ENCODE measurements at places on chromosomes 7 and 10. TPM values are rescaled to one million over a fixed set of nuclear protein-coding genes. Genes with fewer than 3 reads are reported as not detected.
A peak's percentile ranks its signal among the peaks of the same experiment; 100 is the strongest.

RAMP3 gene
- not detected for total RNA-seq

SVIL gene
- total RNA-seq = 12.8 TPM

STK31 gene
- 0.18 TPM for total RNA-seq

NUTM2E gene
- total RNA-seq = 0.18 TPM

FOXI2 gene
- total RNA-seq = not detected

KLF14 gene
- total RNA-seq = not detected

- DNase-seq = no peak
- H3K36me3 ChIP-seq = no peaks in the 10 kb centered on the region
- H3K27ac ChIP-seq = no peak overlapping the region
- H3K4me3 ChIP-seq = no peak overlapping the region
These were observed 134.6 kb downstream of the ARHGAP22 start for GRCh38 chr10:48470115-48470892.

DNA sequence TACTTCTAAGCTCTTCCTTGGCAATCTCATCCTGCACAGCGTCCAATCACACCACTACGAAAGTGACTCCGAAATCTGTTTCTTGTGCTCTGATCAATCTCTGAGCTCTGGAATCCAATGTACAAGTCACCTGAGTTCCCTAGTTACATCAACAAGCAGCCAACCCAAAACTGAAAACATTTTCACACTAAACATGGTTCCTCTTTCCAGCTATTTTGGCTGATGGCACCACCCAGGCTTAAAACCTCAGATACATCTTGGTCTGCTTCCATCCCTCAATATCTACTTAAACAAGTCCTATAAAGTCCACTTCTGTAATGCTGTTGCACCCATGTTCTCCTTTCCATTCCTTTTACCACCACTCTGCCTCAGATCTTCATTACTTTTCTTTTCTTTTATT is 3.6 kb downstream of the BLOC1S2 start:
- no peaks in the 10 kb centered on the region for H3K27me3 ChIP-seq
- peaks cover 35% of the 10 kb centered on the region for H3K4me1 ChIP-seq
- peaks cover 39% of the 10 kb centered on the region for H3K36me3 ChIP-seq
- no peak overlapping the region for H3K27ac ChIP-seq

- DNase-seq = no peak
- H3K27me3 ChIP-seq = no peaks in the 10 kb centered on the region
- H3K4me3 ChIP-seq = no peak overlapping the region
- H3K27ac ChIP-seq = no peak overlapping the region
These were observed 326.8 kb upstream of the VSTM2A start for GRCh38 chr7:54215424-54215823.

GRCh38 chr7:33880787-33881186 is 24.6 kb upstream of the BMPER start:
- no peak overlapping the region for H3K27ac ChIP-seq
- no peak overlapping the region for H3K4me3 ChIP-seq
- no peak for DNase-seq
- no peaks in the 10 kb centered on the region for H3K4me1 ChIP-seq

GRCh38 chr7:122688400-122688998 is 10.4 kb downstream of the RNF133 start:
- H3K36me3 ChIP-seq = no peaks in the 10 kb centered on the region
- no peak overlapping the region for H3K27ac ChIP-seq
- H3K4me1 ChIP-seq = no peaks in the 10 kb centered on the region
- no peak overlapping the region for H3K4me3 ChIP-seq

DNA sequence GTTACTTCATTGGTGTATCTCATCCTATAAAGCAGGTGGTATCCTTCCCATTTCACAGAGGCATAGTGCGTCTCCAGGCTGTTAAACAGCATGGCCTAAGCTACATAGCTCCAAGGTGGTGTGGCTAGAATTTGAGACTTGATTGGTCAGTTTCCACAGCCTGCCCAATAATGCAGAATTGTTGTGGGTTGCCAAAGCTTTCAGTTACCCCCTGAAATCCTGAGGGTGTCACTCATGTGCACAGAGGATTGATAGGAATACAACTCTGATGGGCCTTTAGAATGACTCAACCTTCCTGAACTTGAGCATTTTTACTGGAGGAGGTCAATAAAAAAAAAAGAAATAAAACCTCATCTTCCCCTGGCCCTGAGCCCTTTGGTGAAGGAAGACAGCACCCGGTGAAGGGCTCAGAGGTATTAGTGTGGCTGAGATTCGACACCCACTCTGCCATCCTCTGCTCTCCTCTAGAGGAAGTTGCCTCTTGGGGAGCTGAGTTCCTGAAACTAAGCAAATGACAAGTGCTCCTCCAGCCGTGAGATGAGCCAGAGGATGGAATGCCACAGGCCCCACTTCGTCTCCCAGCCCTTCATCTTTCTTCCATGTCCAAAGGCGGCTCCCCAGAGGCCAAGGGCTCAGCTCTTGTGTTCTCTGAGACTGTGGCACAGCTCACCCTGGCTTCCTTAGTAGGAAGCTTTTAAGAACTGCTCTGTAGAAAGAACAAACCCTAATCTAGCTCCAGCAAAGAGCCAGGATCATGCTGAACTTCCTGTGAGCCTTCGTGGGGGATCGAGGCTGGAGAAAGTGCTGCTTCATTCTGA is 1.0 kb downstream of the ACSL5 start:
- peak overlapping the region; percentile 99 for H3K27ac ChIP-seq
- H3K36me3 ChIP-seq = peaks cover 17% of the 10 kb centered on the region
- no peaks in the 10 kb centered on the region for H3K27me3 ChIP-seq
- H3K4me1 ChIP-seq = peaks cover 48% of the 10 kb centered on the region
- peak overlapping the region; percentile 100 for H3K4me3 ChIP-seq
- DNase-seq = peak; percentile 30

DNA sequence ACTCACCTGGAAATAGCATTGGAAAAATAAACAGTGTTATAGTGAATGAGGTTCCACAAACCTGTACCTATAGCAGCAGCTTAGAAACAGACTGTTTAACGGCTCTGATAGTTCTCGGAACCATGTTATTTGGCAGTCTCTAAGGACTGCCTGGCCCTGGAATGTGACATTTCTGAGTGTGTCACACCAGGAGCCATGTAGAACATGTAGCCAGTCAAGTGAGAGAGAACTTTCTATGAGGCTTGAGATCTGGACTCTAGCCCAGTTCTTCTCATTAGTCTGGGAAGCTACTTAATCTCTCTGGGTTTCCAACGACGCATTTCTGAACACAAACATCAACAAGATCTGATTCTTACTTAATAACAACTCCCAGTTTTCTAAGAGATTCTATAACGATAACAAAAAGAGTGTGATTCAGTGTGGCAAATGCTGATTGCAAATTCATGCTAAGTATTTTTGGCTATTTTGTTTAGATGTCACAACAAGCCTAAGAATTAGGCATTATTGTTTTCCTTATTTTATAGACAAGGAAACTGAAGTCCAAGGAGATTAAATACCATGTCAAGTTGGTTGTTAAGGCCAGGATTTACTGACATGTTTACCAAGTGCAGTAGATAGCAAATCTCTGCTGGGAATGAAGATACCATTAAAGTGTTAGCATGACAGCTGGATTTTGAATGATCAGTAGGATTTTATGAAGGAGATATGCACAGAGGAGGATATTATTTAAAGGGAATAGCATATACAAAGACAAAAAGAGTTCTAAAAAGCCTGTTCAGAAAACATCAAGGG is 47.2 kb downstream of the APBB1IP start:
- peaks cover 29% of the 10 kb centered on the region for H3K36me3 ChIP-seq
- no peak for DNase-seq
- H3K4me1 ChIP-seq = peaks cover 71% of the 10 kb centered on the region
- no peak overlapping the region for H3K4me3 ChIP-seq

GRCh38 chr7:9657257-9657656 is 1223.8 kb downstream of the NXPH1 start:
- DNase-seq = no peak
- no peaks in the 10 kb centered on the region for H3K27me3 ChIP-seq
- H3K27ac ChIP-seq = no peak overlapping the region
- no peaks in the 10 kb centered on the region for H3K36me3 ChIP-seq
- no peak overlapping the region for H3K4me3 ChIP-seq
- H3K4me1 ChIP-seq = no peaks in the 10 kb centered on the region

DNA sequence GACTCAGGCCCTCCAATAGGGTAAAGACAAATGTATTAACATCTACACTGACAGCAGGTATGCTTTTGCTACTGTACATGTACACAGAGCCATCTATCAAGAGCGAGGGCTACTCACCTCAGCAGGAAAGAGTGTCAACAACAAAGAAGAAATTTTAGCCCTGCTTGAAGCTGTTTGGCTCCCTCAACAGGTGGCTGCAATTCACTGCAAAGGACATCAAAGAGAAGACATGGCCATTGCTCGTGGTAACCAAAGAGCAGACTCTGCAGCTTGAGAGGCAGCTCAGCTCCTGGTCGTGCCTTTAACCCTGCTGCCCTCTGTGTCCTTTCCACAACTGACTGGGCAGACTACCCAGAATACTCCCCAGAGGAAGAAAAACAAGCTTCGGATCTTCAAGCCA is 5.1 kb downstream of the AKR1B15 start:
- peaks cover 5% of the 10 kb centered on the region for H3K27me3 ChIP-seq
- peaks cover 6% of the 10 kb centered on the region for H3K4me1 ChIP-seq
- no peak overlapping the region for H3K4me3 ChIP-seq
- no peak overlapping the region for H3K27ac ChIP-seq
- H3K36me3 ChIP-seq = no peaks in the 10 kb centered on the region

GRCh38 chr10:96368971-96369370 is 10.2 kb upstream of the OPALIN start:
- no peaks in the 10 kb centered on the region for H3K36me3 ChIP-seq
- peaks cover 6% of the 10 kb centered on the region for H3K27me3 ChIP-seq
- no peak overlapping the region for H3K4me3 ChIP-seq
- no peaks in the 10 kb centered on the region for H3K4me1 ChIP-seq
- no peak for DNase-seq
- no peak overlapping the region for H3K27ac ChIP-seq

DNA sequence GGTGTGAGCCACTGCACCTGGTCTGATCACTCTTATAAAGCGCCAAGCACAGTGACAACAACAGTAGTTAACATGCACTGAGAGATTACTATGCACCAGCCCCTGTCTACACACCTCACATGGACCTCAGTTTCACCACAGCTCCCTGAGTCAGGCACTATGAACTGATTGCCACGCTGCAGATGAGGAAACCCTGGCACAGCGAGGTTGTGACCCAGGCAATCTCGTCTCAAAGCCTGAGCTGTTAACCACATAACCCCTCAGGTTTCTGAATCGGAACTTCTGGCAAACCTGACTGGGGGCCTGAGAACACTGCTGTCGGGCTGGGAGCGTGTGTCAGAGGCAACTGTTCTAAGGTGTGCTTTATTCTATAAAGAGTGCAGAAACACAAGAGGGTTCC is 150.8 kb downstream of the RNF216 start:
- peak overlapping the region; percentile 36 for H3K27ac ChIP-seq
- peaks cover 3% of the 10 kb centered on the region for H3K36me3 ChIP-seq
- H3K27me3 ChIP-seq = no peaks in the 10 kb centered on the region
- H3K4me1 ChIP-seq = peaks cover 29% of the 10 kb centered on the region
- peak; percentile 69 for DNase-seq

DNA sequence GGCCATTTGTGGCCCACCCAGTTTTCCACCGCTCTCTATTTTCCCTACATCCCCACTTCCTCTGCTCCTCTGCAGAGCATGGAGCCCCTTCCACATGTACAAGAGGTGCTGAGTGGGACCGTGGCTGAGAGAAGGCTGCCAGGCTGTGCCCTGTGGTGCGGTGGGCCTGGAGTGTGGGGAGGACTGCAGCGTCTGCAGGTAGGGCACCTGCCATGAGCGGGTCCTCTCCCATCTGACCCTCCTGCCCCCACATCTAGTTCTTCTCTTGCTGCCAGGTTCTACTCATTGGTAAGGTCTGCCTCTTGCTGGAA is 145.6 kb upstream of the FAM20C start:
- no peaks in the 10 kb centered on the region for H3K4me1 ChIP-seq
- H3K36me3 ChIP-seq = no peaks in the 10 kb centered on the region
- peaks cover 3% of the 10 kb centered on the region for H3K27me3 ChIP-seq
- H3K4me3 ChIP-seq = no peak overlapping the region
- DNase-seq = no peak
- no peak overlapping the region for H3K27ac ChIP-seq

DNA sequence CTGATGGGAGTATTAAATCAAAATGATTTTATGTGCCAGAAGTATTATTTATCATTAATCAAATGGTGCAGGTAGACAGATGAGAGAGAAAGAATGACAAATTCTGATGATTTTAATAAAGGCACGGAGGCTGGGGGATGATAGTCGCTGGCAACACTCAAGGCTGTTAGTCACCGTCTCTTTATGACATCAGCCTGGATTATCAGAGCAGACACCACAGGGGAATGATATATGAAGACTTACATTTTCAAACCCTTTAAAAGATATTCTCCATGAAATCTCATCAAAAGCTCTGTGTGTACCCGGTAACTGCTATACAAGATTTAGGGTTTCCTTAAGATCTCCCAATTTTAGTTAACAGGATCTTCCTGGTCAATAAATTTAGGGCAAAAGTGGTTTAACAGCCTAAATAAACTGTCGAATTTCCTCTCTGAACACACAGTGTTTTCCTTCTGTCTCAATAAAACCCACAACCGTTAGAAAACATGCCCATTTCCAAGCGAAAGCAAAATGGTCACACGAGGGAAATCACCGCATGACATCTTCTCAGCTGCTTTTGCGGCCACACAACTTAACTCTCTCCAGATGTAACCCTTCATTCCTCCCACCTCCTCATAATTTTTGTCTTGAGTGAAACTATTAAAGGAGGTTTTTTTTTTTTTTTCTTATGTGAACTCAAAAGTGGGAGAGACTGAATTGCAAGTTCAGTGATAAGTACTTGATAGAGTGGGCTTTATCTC is 133.2 kb upstream of the FAM171A1 start:
- DNase-seq = no peak
- H3K27me3 ChIP-seq = peaks cover 26% of the 10 kb centered on the region
- no peak overlapping the region for H3K27ac ChIP-seq
- H3K4me3 ChIP-seq = no peak overlapping the region
- no peaks in the 10 kb centered on the region for H3K36me3 ChIP-seq

DNA sequence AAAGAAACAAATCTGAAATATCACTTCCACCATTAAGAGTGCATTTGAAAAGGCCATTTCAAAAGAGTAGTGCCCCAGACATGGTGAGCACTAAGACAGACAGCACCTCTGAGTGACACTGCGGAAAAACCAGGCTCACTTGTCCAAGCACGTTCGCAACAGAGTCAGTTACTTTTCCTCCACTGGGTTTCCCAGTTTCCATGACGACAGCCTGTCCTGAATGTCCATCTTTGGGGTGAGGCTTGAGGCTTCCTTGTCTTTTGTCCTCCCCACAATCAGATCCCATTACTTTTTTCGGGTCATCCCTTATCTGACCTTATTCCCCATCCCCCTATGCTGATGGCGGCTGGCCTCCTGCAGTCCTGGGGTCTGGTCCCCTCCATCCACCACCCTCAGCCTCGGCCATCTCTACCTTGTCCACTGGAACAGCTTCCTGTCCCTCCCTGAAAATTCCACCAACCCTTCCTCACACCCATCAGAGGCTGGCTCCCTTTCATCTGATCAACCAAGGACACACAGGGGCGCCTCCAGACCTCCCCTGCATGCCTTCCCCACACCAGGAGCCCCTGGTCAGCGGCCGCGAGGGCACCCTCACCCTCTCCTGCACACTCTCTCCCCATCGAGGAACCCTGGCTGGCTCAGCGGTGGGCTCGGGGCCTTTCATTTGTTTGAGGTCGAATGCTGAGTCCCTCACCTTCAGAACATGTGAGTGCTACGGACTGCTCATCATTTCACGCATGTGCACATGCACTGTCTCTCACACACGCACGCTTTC is 363.6 kb downstream of the DNAJB6 start:
- no peaks in the 10 kb centered on the region for H3K4me1 ChIP-seq
- no peak for DNase-seq
- no peaks in the 10 kb centered on the region for H3K36me3 ChIP-seq
- no peak overlapping the region for H3K4me3 ChIP-seq
- H3K27ac ChIP-seq = no peak overlapping the region

GRCh38 chr7:19091550-19092200 is 25.8 kb downstream of the TWIST1 start:
- no peak overlapping the region for H3K27ac ChIP-seq
- DNase-seq = no peak
- no peaks in the 10 kb centered on the region for H3K4me1 ChIP-seq
- no peaks in the 10 kb centered on the region for H3K27me3 ChIP-seq
- no peaks in the 10 kb centered on the region for H3K36me3 ChIP-seq

Data from activated CD4-positive, alpha-beta memory T cell treated with anti-CD3 and anti-CD28 coated beads, Interleukin-2, amount 10 ng/mL, durations not matched to agents 7 days and 5 days (primary cell).